GM12865 (cell line): ENCODE measurements at places on chromosomes 11 and 22.
A peak's percentile ranks its signal among the peaks of the same experiment; 100 is the strongest.

DNA sequence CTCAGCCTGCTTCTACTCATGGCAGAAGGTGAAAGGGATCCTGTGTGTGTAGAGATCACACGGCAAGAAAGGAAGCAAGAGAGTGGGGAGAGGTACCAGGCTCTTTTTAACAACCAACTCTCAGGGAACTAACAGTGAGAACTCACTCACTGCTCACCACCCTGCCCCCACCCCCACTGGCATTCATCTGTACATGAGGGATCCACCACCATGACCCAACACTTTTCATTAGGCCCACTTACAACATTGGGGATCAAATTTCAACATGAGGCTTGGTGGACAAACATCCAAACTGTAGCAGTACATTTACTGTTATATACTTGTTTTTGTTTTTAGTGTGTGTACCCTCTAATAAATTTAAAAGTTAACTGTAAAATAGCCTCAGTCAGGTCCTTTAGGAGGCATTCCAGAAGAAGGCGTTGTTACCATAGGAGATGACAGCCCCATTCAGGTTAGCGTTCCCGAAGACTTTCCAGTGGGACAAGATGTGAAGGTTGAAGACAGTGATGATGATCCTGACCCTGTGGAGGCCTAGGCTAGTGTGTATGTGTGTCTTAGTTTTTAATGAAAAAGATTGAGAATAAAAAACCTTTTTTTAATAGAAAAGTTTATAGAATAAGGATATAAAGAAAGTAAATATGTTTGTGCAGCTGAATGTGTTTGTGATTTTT is 11.3 kb downstream of the CUL5 start:
- DNase-seq = no peak

GRCh38 chr11:118224511-118225188 is at the start of gene JAML:
TSS of gene JAML (minus strand) at chr11:118225011. CDS start at chr11:118214866, 10,145 bp downstream.
- peak; percentile 77 for DNase-seq

DNA sequence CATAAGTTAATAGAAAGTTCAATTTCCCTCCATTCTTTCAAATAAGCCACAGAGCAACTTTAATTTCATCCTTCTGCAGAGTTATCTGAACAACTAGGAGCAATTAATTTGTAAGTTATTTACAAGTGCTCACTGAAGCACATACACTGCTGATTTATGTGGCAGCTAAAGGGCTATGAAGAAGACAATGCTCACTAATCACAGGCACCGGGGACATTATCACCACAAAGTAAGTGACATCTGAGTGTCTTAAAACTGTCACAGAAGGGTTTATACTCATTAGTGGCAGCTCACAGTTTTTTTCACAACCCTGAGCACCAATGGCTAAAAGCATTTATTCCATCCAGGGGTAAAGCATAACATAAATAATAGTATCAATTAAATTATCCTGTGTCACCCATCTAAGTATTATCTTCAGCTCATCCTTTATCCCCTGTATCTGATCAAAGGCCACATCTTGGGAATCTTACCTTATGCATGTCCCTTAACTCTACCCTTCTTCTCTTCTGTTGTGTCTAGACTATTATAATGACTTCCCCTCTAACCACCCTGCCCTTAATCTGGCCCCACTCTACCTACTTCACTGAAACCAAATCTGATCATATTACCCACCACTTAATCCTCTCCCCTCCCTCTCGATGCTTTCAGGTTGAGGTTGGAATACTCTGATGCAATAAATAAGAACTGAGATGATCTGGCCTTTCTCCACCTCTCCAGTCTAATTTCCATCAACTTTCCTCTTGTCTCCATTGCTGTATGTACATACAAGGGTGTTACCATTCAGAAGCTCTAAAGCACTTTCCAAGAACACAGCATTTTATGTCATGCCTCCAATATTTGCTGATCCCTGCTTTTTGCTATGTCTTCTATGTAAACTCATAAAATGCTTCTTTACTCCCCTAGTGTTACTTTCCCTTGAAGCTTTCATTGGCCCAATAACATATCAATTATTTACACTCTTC is 252.7 kb downstream of the CASP12 start:
- DNase-seq = no peak

DNA sequence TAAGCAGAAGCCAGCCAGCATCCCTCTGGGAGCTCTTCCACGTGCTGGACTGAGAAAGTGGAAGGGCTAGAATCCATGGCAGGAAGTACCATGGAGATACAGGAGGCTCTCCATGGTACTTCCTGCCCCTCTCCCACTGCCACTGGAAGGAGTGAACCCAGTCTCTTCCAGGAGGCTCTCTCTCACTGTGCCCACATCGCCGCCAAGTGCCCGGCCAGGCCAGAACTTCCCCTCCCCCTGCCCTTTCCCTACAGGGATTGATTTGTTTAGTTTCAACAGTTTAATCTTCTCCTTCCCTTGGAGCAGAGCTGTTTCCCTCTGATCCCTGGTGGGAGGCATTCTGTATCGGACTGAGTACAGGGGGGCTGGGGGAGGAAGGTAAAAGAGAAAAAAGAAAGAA is 133.6 kb downstream of the DSCAML1 start:
- DNase-seq = no peak

- DNase-seq = no peak
Measured at GRCh38 chr11:22465620-22466019, 127.4 kb downstream of the SLC17A6 start.

GRCh38 chr11:17479284-17480214 is 2.9 kb upstream of the ABCC8 start:
- no peak for DNase-seq

DNA sequence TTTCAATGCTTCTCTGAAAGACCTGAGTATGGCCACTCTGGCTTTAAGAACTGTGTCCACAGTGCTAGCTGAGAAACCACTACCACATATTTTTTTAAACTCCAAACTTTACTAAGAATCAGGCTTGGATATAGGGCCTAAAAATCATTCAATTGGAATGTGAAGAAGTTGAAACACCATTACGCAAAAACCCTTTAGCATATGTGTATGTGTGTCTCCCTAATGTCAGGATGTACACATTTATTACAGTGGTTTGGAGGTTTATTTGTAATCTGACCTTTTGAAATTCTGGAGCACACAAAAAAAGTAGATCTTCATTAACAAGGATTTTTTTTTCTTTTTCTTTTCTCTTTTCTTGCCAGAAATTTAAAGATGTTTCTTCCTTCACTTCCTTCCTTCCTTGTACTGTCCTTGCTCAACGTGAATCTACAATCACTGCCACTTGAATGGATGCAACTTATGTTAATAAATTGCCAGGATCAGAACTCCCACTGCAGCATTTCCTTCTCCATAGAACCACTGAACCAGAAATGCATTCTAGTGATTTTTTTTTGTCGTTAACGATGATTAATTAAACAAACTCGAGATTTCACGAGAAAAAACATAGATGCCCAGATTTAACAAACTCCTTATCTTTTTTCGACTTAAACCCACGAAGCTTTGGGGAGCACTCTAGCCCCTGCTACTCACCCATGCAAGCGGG is 3.1 kb upstream of the ADM start:
- DNase-seq = no peak

DNA sequence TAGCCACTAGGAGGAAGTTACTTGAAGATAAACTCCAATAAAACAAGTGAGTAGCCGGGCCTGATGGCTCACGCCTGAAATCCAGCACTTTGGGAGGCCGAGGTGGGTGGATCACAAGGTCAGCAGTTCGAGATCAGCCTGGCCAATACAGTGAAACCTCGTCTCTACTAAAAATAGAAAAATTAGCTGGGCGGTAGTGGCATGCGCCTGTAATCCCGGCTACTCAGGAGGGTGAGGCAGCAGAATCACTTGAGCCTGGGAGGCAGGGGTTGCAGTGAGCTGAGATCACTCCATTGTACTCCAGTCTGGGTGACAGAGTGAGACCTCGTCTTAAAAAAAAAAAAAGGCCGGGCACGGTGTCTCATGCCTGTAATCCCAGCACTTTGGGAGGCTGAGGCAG is 34.0 kb upstream of the CLPB start:
- DNase-seq = no peak

- no peak for DNase-seq
Measured at GRCh38 chr11:4044976-4045646, 49.5 kb upstream of the RRM1 start.

- DNase-seq = no peak
Measured at GRCh38 chr22:27110665-27111451, 453.5 kb downstream of the MIAT start.

- DNase-seq = no peak
Measured at GRCh38 chr11:129639300-129639699, 176.3 kb upstream of the TMEM45B start.

DNA sequence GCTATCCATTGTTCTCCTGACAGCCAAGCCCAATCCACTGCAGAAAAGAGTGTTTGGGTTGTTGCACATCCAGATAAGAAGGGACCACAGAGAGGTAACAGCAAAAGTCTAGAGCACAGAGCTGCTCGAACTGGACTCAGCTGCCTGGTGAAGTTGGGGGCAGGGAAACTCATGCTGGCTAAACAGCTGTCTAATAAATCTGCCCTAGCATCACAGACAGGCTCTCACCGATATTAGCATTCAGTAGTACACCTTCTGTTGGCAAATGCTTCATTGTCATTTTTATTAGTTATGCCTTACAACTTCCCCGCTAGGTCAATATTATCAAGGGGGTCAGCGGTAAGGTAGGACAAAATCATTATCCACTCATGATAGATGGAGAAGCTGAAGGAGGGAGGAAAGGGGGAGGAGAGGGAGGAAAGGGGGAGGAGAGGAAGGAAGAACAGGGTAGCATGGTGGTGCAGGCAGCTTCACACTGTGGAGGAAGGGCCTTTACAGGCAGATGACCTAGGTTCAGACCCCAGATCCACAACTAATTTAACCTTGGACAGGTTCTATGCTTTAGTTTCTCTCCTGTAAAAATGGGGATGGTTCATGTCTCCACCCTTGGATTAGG is 102.7 kb downstream of the LARGE1 start:
- no peak for DNase-seq

GRCh38 chr11:124823512-124824376 is 23.5 kb upstream of the MSANTD2 start:
- no peak for DNase-seq

- no peak for DNase-seq
Measured at GRCh38 chr11:4713241-4713640, 8.7 kb downstream of the MMP26 start.

DNA sequence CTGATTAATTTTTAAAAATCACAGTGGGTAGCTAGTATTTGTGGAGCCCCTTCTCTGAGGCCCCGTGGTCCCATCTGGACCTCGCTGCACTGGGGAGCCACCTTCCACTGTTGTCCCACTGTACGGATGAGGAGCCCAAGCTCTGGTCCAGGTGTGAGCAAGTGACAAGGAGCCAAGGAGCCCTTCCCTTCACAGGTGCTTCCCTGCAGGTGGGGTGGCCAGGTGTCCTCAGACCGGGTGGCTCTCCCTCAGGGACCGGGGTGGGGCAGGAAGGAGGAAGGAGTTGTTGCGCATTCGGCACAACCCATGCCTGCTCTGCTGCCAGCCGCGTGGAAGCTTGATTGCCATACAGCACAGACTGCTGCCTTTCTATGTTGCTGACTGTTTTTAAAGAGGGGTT is 10.4 kb upstream of the SEPTIN5 start:
- DNase-seq = no peak

- DNase-seq = no peak
Measured at GRCh38 chr11:129644326-129644725, 171.3 kb upstream of the TMEM45B start.

DNA sequence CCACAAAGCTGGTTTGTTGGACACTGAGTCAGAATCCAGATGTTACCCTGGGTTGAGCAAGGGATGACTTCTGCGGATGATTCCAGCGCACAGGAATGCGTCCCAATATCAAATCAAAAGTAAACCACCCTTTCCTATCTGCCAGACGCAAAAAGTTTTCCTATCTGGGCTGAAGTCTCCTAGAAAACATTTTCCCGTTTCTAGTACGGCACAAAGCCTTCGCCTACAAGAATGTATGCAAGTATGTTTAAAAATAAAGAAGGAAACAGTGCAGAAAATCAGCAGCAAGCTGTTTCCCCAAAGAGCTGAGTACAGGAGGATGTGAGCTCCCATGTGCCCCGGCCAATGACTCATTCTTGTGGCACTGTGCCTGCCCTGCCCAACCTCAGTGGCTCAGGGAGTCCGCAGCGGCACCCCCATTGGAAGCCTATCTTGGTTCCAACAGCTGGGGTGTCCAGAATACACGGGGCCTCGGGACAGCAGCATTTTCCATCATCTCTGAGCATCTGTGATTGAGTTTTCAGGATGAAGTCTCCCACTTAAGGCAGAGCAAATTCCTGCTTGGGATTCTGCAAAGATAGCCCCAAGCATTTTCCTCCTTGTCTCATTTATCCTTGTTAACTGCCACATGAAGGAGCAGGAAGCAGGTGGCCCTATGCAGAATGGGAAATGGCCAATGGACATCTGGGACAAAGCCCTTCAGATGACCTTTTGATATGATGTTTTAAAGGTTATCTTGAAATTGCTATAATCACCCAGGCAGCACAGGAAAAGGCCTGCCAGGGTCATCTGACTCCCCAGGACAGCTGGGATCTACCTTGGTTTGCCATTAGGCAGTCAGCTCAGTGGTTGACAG is 17.5 kb downstream of the KCNJ5 start:
- no peak for DNase-seq

GRCh38 chr11:118401880-118402590 is 629 bp downstream of the ATP5MG start:
- DNase-seq = no peak

- DNase-seq = peak; percentile 32
Measured at GRCh38 chr11:47552056-47552565, 821 bp downstream of the CELF1 start.

GRCh38 chr11:130101661-130102060 is 32.0 kb downstream of the APLP2 start:
- no peak for DNase-seq

GRCh38 chr11:68775951-68776388 is 24.6 kb upstream of the TESMIN start:
- no peak for DNase-seq

DNA sequence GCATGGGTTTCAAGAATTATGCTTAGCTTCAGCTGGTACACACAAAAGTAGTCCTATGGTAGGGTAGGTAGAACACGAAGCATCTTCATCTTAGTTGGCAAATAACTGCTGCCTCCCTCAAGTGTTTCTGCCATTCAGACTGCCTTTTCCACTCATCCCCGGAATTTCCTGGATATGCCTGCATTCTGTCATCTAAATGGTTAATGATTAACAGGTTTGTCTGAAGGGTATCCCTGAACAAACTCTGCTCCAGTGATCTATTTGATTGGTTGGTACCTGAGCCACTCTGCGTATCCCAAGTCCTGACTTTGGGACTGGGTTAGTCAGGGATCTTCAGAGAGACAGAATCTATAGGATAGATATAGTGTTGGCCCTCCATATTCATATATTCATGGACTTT is 272.3 kb upstream of the RAG2 start:
- DNase-seq = no peak

DNA sequence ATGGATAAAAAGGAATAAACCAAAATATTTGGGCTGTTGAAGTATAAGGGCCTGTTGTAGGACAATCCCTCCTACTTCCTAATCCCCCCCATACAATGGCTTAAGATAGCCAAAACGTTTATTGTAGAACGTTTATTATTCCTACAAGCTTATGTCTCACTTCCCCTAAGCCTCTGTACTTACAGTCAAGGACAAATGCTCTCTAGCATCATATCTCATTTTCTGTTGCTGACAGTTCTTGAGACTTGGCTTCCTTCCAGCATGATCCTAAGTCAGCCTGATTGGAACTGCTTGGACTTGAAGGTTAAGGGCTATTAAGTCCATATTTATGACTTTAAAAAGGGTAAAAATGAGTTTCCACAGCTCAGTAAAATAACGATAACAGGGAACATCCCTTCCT is 8.8 kb downstream of the MISFA start:
- no peak for DNase-seq
